ENCODE measurements at places on chromosomes 1 and 21.

- DNase-seq = no peak
Observed at GRCh38 chr21:43919871-43920801, 55.1 kb downstream of the AGPAT3 start.

- no peak for DNase-seq
Observed at GRCh38 chr21:27674041-27674615, 707.2 kb upstream of the ADAMTS5 start.

GRCh38 chr1:235052067-235053008 lies 76.3 kb downstream of the TOMM20 start:
- DNase-seq = peak; percentile 24

DNA sequence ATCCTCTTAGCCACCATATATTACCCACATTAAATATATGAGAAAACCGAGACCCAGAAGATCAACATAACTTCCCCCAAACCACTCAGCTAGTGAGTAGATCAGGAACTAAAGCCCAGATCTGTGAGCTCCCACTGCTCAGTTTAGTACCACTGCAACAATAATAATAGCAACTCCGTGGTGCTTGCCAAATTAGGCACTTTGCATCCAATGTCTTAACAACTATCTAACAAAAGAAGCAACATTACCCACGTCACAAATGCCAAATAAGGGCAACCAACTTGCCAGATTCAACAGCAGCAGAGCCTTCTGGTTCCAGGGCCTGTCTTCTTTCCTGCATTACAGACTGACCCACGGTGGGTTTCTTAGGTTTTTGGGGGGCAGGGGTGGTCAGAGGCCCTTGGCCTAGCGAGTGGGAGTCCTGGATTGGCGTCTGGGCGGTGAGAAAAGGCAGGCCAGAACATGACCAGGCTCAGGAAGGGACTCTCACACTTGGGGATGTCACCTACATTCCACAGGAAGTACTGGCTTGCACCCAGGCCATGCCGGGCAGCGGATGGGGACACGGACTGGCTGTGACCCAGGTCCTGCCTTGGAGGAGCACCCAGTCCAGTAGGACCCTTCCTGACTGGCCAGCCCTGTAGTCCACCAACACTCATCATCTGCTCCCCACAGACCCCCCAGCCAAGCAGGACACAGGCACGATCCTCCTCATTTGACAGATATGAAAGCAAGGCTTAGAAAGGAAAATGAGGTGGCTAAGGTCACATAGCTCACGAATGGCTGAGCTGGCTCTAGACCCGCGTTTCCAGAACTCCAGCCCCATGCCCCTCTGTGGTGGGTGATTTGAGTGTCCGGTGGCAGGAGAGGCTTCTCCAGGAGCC lies 4.6 kb downstream of the HCRTR1 start:
- no peak for DNase-seq

DNA sequence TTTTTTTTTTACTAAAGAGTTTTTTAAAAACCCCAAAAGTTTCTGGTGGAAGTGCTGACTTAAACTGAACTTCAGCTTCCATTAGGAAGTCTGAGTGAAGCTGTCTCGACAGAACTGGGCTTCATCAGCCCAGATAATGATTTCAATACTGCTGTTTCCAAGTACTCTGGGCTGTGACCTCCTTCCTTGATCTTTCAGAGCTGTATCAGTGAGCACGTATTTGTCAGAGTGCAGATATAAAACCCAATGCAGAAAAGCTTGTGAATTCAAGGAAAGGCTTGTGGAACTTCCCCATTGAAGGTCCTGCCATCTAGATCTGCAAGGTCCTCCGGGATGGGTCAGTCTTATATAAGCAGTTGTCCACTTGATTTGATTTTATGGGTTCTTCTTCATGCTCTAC lies 50.1 kb upstream of the RGS21 start:
- no peak for DNase-seq

DNA sequence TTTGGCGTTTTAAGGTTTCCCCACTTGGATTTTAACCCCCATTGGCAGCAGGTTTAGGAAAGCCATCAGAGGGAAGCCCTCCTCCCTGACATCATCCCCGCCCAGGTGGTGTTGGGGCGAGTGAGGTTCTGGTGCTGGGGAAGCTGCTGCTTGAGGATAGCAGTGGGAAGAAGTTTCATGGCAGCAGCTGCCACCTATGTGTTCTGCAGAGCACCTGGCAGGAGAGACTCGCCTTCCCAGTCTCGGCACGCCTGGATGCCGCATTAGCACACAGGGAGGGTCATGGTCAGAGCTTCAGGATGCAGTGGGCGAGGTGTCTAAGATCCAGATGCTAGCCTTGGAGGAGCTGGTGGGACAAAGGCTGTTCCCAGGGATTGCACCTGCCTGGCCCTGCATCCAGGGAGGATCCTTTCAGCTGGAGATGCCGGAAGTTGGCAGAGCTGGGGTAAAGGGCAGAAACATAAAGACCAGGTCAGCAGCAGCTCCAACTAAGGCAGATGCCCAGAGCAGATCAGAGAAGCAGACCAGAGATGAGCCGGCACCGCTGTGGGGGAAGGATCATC lies 33.9 kb downstream of the ABCG1 start:
- DNase-seq = no peak

DNA sequence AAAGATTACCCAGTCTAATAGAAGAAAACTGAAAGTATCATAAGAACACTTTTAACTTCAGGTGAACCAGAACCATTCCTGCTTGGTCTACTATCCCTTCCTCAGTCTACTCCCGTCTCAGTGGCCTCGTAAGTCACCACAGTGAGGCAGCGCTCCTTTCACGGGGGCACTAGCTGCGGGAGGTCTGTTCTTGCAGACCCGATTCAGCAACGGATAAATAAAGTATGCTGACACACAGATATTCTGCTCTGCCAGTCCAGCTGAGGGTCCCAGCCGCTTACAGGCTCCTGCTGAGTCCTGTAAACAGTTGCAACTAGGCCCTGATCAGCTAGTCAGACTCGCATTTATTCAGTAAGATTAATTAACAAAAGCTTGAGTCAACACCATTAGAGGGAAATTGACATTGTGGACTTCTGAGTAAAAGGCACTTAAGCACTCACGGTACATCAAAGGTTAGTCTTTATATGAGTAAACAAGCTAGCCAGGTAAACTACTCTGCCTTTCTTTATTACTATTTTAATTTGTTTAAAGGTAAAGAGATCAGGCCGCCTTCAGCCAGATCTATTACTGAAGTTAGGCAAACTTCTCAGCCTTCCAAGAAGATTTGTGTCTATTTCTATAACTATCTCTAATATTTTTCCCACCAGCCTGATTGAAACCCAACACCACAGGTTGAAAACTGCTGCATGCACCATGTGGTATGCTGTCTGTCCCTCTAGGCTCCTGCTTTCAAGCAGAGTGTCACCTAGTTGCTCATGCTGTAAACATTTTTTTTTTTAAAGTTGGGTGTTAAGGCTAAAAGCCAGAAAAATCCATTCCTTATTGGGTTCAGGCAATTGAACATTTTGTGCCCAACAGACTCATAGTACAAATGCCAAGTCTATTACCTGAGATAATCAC lies 87.7 kb downstream of the INTS7 start:
- no peak for DNase-seq

GRCh38 chr1:109894823-109895719 lies 15.6 kb upstream of the CSF1 start:
- DNase-seq = no peak

DNA sequence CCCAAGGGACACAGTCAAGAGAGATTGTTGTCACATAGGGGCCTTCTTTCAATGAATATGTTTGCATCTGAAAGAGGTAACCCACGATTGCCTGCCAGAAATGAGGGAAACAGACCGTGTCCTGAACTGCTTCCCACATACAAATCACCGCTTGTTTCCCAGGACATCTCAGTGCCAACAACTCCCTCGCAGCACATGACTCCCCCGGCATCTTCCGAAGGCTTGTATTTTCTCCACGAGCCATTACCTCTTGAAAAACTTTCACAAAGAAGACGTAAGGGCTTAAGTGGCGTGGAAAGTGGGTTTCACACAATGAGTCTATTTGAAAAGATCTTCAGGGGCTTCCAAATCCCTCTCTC lies 31.6 kb upstream of the PDE9A start:
- no peak for DNase-seq

DNA sequence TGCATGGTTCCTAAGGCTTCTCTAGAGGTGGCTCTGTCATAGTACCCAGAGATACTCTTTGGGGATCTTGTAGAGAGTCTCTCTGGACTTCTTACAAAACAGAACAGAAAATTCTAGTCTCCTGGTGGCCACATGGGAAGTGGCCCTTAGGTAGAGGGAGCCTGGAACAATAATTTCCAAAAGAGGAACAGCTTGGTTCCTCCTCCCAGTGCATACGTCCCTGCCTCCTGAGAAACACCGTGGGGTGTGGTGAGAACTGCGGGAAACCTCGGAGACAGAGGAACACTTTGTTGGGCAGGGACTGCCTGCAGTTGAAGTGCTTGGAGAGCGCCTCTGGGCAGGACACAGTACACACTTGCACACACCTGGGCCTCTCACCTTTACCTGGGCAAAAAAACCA lies 38.8 kb upstream of the EPHA8 start:
- no peak for DNase-seq

GRCh38 chr21:38596264-38597042 lies 98.2 kb upstream of the ERG start:
- DNase-seq = no peak

DNA sequence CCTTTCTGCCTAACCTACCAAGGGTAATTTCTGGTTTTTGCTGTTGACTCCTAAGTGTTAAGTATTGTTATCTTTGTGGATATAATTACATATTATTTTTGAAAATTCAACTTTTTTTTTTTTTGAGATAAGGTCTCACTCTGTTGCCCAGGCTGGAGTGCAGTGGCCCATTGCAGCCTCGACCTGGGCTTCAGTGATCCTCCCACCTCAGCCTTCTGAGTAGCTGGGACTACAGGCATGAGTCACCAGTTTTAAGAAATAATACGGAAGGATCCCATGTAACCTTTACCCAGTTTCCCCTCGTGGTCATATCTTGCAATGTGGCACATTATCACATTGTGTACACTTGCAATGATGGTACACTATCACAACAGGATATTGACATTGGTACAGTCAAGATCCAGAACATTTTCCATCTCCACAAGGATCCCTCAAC lies 3.1 kb downstream of the CHD1L start:
- no peak for DNase-seq

GRCh38 chr1:172622541-172622940 lies 36.4 kb upstream of the FASLG start:
- no peak for DNase-seq
